Cerebellar nuclear complex (tissue), 1 donor: ENCODE measurements at places on chromosomes 1 and 21.

- DNase-seq = no peak
These were observed 59.9 kb downstream of the C1orf198 start for GRCh38 chr1:230808281-230808872.

GRCh38 chr1:92538048-92538412 lies 51.3 kb upstream of the GFI1 start:
- DNase-seq = no peak

DNA sequence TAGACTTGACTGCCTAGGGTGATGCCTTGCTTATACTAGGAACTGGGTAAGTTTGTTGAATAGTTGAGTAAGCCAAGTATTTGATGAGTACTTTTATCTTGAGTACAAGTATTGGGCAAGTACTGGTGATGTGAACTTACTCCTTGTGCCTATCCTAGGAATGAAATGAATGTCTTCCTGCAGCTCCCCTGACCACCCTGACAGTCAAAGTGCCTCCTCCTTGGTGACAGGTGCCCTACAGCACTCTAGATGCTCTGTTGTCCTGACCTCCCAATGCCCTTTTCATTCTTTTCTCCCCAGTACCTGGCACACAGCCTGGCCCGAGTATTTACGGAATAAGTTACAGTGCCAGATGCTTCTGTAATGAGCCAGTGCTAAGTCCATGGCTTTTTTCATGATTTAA lies 25.5 kb downstream of the PCSK9 start:
- DNase-seq = no peak

DNA sequence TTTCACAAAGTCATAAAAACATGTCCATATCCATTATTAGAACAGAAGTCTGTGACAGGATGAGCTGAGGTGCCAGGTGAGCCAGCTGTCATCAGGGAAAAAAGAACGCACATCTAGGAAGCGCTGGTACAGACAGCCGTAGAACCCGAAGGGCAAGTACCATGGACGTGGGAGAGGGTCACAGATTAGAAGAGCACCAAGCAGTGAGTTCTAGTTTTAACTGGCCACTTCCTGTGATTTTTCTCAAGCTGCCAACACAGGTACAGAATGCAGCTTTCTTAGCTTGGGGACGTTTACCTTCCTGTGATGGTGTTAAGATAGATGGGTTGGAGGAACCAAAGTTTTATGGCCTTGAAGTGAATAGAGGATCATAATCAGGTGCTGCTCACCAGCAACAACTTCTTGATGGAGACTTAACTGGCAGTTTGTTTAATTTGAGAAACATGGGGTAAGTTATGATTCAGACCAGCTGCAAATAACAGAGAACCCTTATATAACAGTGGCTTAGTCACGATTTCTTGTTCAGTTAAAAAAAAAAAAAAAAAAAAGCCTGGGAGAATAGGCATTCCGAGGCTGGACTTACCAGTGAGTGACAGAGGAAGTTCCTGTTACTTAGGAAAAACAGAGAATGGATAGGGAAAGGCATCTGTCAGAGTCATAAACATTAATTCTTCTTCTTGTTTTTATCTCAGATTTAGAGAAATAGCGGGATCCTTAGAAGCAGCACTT lies 30.9 kb downstream of the AGT start:
- DNase-seq = no peak

- DNase-seq = no peak
These were observed 19.3 kb upstream of the RUNX3 start for GRCh38 chr1:24949331-24949881.

- no peak for DNase-seq
These were observed 33.7 kb upstream of the DMBX1 start for GRCh38 chr1:46455951-46456350.

DNA sequence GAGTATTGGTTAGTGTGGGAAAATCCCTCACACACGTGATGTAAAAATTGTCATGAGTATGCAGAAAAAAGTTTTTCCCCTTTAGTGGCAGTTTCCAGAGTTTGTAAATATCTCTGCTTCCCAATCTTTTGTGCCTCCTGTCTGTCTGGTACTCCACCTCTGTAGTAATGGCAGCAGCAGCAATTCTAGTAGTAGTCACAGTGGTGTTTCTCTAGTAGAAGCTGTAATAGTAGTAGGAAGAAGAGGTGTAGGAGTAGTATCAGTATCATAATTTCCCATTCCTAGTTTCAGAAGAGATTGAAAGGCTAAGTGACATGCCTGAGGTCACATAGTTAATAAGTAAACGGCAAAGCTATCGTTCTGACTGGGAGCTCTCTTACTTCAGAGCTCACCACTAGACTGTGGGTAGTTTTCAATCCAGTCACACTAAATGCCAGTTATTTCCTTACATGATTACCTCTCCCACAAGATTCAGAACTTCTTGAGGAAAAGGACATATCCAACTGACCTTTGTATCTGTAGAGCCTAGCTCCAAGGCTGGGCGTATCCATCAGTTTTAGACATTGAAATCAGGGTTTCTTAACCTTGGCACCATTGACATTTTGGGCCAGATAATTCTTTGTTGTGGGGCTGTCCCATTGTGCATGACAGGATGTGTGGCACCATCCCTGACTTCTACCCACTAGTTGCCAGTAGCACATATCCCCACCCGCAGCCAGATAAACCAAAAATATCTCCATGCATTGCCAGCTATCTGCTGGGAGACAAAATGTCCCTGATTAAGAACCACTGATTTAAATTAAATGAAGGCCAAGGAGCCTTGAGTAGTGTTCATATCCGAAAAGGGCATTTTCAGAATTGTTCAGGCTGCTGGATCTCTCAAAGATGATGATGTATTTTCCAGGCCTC lies 135.9 kb downstream of the FGGY start:
- DNase-seq = no peak

- no peak for DNase-seq
These were observed 223.9 kb downstream of the DUSP10 start for GRCh38 chr1:221517961-221518360.

GRCh38 chr1:94947437-94947836 lies 20.5 kb upstream of the CNN3 start:
- no peak for DNase-seq

DNA sequence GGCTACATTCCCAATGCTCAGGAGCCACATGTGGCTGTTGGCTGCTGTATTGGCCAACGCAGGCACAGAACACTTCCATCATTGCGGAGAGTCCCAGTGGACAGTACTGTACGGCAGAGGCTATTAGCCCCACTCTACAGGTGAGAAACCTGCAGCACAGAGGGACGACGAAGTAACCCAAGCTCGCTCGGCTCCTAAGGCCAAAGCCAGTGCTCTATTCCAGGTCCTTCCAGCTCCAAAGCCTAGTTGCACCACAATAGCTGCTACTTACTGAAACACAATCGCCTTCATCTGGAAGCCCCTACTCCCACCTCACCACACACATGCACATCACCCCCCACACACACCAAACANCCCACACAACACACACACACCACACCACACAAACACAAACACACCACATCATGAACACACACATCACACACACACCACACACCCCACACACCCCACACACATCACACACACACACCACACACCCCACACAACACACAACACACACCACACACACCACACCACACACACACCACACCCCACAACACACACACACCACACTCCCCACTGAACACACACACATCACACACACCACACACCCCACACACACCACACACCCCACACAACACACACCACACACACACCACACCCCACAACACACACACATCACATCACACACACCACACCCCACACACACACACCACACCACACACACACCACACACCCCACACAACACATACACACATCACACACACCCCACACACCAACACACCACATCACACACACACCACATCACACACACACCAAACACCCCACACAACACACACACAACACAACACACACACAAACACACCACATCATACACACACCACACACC lies 3.2 kb downstream of the LYPD8 start:
- DNase-seq = no peak

- no peak for DNase-seq
These were observed 274.9 kb downstream of the FOXD2 start for GRCh38 chr1:47712596-47713299.

- DNase-seq = no peak
These were observed 70.6 kb downstream of the GADD45A start for GRCh38 chr1:67755619-67756018.

DNA sequence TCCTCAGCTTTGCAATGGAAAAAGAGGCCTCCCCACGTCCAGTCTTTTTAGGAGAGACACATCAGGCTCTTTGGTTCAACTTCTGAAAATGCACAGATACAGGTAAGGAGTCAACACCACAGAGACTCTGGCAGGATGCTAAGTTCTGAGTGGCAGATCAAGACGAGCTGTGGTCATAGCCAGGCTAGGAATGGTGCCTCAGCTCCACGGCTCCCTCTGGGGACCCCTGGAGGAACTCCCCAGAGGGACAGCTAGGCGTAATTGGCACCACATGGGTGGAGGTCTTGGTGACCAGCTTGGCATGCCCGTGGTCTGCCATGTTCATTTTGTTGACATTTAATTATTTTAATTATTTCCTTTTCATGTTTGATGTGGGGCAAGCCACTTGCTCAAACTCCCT lies 206.1 kb downstream of the KAZN start:
- no peak for DNase-seq

- DNase-seq = no peak
These were observed 45.5 kb upstream of the KANK4 start for GRCh38 chr1:62364721-62365120.

- no peak for DNase-seq
These were observed 646.7 kb downstream of the LTN1 start for GRCh38 chr21:28345934-28346333.

DNA sequence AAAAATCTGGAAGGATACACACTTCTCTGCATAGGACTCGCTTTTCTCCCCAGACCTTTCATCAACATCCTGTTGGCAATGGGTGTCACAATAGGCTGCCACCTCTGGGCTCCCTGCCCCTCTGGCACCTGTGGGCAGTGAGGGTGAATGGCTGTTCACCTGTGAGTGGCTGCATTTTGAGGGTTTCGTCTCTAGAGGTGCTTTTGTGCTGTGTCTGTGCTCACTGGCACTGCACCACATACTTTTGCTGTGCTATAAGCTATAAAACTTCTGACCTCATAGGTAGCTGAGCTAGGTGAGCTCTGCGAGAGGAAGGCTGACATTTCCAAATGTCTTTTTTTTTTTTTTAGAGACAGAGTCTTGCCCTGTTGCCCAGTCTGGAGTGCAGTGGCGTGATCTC lies 35.9 kb downstream of the SLC30A1 start:
- no peak for DNase-seq

DNA sequence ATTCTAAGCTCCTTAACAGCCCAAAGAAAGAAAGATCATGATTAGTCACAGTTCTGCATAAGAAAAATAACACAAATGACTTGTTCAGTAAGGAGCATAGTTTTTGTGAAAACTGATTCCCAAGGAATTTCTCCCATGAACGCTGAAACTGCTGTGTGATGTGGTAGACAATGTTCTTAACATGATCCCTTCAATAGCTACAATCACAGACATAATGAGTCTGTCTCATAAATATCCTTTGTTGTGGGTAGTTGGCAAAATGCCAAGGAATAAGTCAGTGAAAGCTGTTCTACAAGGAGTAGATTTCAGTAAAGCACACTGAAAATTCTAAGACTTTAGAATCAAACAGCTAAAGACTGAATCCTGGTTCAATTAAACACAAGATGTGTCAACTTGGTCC lies 404.8 kb downstream of the HLX start:
- DNase-seq = no peak

DNA sequence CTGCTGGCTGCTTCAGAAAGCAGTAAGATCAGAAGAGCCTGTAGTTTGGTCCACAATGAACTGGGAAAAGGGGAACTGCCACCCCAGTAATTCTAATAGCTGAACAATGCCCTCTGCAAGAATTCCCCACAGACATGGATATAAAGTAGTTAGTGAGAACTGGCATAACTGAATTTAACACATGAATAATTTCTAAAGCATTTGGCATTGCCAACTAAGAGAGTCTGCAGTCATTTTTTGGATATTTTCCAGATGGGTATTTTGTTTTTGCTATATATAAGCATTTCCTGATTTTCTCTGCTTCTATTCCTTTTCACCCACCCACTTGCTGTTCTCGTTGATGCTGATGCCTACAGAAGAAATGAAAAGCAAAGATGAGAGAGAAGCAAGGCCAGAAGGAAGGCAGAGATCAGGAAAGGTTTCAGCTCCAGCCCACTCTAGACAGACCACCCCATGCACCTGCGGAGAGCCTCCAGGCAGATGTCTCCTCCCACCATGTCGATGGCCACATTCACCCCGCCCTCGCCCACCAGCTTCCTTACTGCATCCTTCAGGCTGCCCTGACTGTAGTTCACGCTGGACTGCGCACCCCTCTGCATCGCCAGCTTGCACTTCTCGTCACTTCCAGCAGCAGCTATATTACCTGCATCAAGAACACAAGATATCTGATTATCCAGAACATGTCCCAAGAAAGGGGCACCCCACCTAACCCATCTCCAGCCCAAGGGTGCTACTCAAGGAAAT lies 55.9 kb upstream of the SEC16B start:
- no peak for DNase-seq

DNA sequence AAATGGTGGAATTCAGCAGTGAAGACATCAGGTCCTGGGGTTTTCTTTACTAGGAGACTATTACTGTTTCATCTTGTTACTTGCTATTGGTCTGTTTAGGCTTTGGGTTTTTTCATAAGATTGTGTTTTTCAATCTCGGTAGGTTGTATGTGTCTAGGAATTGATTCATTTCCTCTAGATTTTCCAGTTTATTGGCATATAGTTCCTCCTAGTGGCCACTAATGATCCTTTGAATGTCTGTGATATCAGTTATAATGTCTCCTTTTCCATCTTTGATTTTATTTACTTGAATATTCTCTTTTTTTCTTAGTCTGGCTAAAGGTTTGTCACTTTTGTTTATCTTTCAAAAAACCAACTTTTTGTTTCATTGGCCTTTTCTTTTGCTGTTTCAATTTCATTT lies 233.0 kb downstream of the RWDD3 start:
- DNase-seq = no peak

GRCh38 chr1:81155131-81155530 lies 645.6 kb upstream of the ADGRL2 start:
- no peak for DNase-seq
